Activated CD4-positive, alpha-beta memory T cell treated with anti-CD3 and anti-CD28 coated beads, Interleukin-2, amount 10 ng/mL, durations not matched to agents 7 days and 5 days (primary cell): ENCODE measurements at places on chromosomes 11 and 22. TPM values are rescaled to one million over a fixed set of nuclear protein-coding genes. Genes with fewer than 3 reads are reported as not detected.

The OR5B21 gene
- 0.25 TPM for total RNA-seq

The OR10D3 gene
- not detected for total RNA-seq

- H3K4me1 ChIP-seq, result no peaks in the 10 kb centered on the region
- no peaks in the 10 kb centered on the region for H3K36me3 ChIP-seq
- H3K4me3 ChIP-seq, result no peak overlapping the region
- H3K27me3 ChIP-seq, result peaks cover 19% of the 10 kb centered on the region
Observed at GRCh38 chr11:76849376-76849775, 11.3 kb upstream of the ACER3 start.

GRCh38 chr22:20946080-20946986 is 20.7 kb upstream of the AIFM3 start:
- DNase-seq, result no peak
- H3K27ac ChIP-seq, result no peak overlapping the region
- H3K4me1 ChIP-seq, result peaks cover 26% of the 10 kb centered on the region
- H3K27me3 ChIP-seq, result no peaks in the 10 kb centered on the region
- H3K4me3 ChIP-seq, result no peak overlapping the region

- H3K36me3 ChIP-seq, result no peaks in the 10 kb centered on the region
- no peak overlapping the region for H3K27ac ChIP-seq
- DNase-seq, result no peak
- H3K4me3 ChIP-seq, result no peak overlapping the region
- peaks cover 7% of the 10 kb centered on the region for H3K4me1 ChIP-seq
- peaks cover 8% of the 10 kb centered on the region for H3K27me3 ChIP-seq
Observed at GRCh38 chr11:34256626-34257025, 101.2 kb downstream of the ABTB2 start.

- no peak overlapping the region for H3K27ac ChIP-seq
- peaks cover 21% of the 10 kb centered on the region for H3K36me3 ChIP-seq
- peak overlapping the region; percentile 95 for H3K4me3 ChIP-seq
- H3K4me1 ChIP-seq, result peaks cover 25% of the 10 kb centered on the region
- DNase-seq, result no peak
- no peaks in the 10 kb centered on the region for H3K27me3 ChIP-seq
Observed at GRCh38 chr11:65183201-65183891, 1.6 kb downstream of the CAPN1 start.
